Skeletal muscle tissue (tissue), 5 donors: ENCODE measurements at places on chromosomes 11 and 22. TPM values are rescaled to one million over a fixed set of nuclear protein-coding genes. Genes with fewer than 3 reads are reported as not detected.

The ENDOD1 gene
- total RNA-seq: 99.2 TPM

The MUC6 gene
- not detected for total RNA-seq

The GLYAT gene
- total RNA-seq: not detected

The ANKRD13D gene
- total RNA-seq: 12.5 TPM

The C11orf86 gene
- total RNA-seq: not detected
